ENCODE measurements at places on chromosomes 7 and 10.

DNA sequence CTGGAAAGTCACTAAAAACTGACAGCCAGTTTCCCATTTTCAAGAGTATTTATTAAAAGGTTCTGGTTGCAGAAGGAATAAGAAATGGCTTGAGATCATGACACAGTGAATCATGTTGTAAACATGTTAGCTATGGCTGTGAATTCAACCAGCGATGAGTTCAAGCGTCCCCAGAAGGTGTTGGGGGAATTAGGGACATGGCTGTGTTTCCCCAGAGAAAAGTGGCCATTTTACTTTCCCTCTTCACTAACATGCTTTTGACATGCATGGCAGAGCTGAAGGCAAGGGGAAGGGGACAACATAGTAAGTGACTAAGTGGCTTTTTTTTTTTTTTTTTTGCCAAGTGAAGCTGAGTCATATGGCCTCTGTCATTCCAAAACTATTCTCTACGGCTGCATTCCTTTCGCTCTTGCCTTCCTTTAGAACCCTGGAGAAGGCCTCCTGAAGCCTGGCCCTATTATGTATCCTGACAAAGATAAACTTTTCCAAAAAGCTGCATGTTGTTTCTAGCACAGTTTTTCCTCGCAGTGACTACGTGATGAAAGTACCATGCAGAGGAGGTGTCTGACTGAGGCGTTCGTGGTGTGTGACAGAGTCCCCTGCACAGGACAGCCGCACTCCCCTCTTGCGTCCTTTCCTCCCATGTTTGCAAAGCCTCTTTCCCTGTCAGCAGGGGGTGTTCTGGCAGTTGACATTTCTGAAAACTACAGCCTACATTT is 46.9 kb downstream of the EGFR start:
- DNase-seq = no peak

GRCh38 chr10:125004571-125005311 is 62.8 kb downstream of the ZRANB1 start:
- no peak for DNase-seq

DNA sequence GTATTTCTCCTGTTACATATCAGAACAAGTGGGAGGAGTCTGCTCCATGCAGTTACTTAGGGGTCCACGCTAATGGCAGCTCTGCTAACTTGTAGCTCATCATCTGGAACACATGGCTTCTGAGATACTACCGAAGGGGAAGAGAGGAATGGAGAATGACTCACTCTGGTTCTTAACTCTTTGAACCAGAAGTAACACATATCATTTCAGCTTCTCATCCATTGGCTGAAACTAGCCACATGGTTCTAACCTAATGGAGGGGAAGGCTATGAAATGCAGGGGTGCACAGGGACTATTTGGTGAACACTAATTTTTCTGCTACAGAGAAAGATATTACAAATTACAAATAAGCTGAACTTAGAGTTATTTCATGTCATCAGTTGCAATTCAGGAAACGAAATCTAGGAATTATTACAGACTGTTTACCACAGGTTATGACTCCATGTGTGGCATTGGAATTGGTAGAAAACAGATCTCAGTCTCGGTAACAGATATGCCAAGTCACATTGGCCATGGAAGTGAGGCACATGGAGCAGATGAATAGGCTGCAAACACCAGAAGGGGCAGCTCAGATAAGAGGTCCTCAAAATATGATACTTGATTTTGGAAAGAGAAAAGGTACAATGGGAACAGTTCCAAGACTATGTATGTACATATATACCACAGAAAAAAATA is 9.4 kb upstream of the KAT6B start:
- DNase-seq = no peak

DNA sequence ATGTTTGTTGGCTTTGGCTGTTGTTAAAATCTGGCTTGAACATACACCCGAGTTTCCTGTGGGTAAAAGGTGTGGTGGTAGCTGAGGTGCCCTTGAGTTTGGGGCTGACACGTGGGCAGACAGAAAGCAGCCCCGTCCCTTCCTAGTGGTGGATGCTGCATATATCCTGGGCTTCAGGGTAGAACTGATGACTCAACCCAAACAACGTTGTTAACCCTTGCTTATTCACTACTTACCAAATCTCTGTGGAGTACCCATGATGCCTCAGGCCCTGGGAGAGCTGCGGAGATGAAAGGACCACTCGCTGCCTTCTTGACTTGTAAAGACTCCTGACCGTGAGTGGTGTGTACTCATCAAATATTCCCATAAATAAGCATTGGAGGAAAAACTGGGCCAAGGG is 245.1 kb downstream of the RAB11FIP2 start:
- DNase-seq = no peak

- DNase-seq = no peak
These were observed at the start of gene PSD for GRCh38 chr10:102418622-102419268. Gene PSD (minus strand): TSS chr10:102418785. CDS start chr10:102417038, 1,747 bp downstream.

- no peak for DNase-seq
These were observed 485.1 kb downstream of the SEMA3D start for GRCh38 chr7:84701524-84702306.

Measured in forelimb muscle (tissue), 1 donor.